Stimulated activated CD8-positive, alpha-beta memory T cell treated with anti-CD3 and anti-CD28 coated beads, Interleukin-7, amount 100 ng/mL, for 48 hours (primary cell): ENCODE measurements at places on chromosomes 7 and 10.
A peak's percentile ranks its signal among the peaks of the same experiment; 100 is the strongest.

- no peak for DNase-seq
Measured at GRCh38 chr7:117008118-117008885, 55.0 kb downstream of the ST7 start.

- no peak for DNase-seq
Measured at GRCh38 chr10:117370205-117370604, 5.0 kb downstream of the PDZD8 start.

- no peak for DNase-seq
Measured at GRCh38 chr7:81691199-81691821, 78.5 kb downstream of the HGF start.

- DNase-seq: no peak
Measured at GRCh38 chr7:40811666-40812065, 676.9 kb downstream of the SUGCT start.

DNA sequence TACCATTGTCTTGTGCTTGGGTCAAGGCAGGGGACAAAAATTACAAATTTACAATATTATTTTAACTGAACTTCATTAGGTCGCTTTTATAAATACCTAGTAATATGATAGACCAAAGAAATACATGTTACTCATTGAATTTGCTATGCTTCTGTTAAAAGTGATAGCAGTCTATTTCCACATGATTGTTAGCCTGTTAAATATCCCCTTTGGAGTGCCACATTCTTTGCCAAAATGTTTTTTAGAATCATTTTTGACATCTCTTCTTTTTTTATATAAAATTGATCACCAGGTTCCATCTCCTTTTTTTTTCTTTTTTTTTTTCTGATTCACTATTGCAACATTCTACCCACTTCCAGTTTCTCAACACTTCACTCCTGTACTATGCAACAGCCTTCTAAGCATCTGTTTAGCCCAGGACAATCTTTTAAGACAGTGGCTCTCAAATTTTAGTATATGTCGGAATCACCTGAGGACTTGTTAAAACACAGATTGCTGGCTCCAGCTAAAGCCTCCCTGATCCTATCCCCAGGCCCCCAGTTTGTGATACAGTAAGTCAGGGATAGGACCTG is 16.4 kb upstream of the NDUFA5 start:
- DNase-seq: no peak

DNA sequence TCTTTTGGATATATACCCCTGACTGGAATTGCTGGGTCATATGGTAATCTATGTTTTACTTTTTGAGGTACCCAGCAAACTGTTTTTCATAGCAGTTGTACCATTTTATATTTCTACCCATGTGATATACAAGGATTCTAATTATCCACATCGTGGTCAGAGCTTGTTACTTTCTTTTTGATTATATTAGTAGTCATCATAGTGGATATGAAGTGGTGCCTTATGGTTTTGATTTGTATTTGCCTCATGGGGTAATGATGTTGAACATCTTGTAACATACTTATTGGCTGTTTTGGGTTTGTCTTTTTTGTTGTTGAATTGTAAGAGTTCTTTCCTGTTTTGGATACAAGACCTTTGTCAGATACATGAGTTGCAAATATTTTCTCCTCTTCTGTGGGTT is 51.7 kb downstream of the MAPK8 start:
- DNase-seq: no peak

DNA sequence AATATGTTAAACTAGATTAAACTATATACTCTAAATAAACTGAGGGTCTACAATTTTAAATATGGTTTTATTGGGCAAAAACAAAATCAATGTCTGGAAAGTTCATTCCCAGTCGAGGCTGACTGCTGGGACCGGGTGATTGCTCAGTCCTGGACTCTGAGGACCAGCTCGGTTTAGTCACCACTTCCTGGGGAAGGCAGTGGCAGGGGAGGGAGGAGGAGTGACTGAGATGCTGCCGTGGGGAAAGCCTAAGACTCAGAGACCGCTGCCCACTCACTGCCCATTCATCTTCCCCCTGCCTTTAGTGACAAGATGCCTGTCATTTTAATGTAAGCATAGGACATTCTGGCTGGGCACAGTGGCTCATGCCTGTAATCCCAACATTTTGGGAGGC is 29.0 kb downstream of the ATOH7 start:
- peak; percentile 6 for DNase-seq

DNA sequence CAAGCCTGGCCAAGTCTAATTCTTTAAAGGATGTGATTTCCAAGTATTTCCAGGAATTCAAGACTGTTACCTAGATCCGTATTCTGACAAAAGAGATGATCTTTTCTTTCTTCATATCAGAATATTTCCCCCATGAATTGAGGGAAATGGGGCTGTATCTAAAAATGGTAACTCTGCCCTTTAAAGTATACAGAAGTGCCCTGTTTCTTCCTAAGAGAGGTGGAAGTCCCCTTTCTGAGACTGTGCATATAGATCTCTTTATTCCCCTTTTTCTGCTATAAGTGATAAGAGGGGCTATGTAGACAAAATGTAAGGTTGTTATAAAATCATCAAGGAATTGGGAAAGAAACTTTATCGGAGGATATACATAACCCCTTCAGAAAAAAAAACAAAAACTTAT is 287.1 kb upstream of the KAT6B start:
- DNase-seq: no peak

DNA sequence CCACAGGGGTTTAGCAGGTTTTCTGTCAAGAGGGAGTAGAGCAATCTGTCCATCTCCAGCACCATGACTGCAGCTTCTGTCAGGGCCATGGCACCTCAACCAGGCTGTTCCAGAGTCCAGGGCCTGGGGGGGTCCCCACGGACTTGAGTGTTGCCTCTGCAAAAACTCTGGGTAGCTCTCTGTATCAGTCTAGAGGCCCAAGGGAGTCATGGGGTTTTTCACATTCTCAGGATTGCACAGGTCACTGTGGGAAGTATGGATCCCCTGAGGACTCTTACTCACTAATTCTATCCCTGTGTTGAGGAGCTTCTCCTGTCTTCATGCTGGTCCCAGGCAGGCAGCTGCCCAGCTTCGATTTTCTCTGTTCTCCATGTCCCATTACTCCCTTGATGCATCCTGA is 60.5 kb downstream of the RNF133 start:
- no peak for DNase-seq

GRCh38 chr7:25012254-25012653 is 32.3 kb upstream of the OSBPL3 start:
- DNase-seq: no peak

DNA sequence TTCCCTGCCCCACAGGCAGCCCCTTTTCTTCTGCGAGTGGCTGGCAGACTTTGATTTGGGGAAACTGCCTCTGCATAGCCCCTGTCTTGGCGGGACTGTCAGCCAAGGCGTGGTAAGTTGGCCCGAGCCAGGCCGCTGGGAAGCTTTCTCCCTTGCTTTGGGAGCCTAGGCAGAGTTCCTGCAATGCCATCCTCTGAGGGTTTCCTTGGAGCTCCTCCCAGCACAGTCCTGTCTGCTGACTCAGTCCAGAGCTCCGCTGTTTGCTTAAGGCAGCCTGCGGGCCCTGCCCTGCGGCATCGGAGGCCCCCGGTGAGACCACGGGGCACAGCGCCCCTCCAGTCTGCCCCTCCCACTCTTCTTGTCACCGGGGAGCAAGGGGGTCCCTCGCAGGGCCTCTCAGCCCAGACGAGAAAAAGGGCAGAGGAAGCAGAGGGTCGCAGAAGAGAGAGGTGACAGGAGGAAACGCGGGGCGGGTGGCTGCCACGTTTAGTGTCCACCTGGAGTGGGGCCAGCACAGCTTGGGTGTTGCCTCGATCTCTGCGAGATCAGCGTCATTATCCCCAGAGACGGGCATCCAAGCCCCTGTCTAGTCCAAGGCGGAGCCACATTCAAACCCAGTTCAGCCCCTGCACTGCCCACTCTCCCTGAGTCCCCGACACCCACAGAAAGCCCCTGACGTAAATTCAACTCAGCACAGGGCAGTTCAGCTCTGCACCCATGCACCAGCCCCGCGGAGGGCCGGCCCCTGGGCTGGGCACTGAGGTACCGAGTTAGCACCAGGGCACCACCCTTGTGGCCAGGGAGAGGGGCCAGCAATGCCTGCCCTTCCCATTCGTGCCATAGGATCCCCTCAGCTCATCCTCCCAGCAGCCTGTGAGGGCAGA is 59.0 kb upstream of the CHST15 start:
- no peak for DNase-seq

- DNase-seq: no peak
Measured at GRCh38 chr10:110110338-110110737, 97.1 kb upstream of the MXI1 start.

- DNase-seq: no peak
Measured at GRCh38 chr7:36659172-36659516, 65.2 kb downstream of the AOAH start.

- DNase-seq: no peak
Measured at GRCh38 chr7:135690566-135690965, 28.3 kb downstream of the STMP1 start.

- no peak for DNase-seq
Measured at GRCh38 chr10:49643241-49644034, 29.6 kb downstream of the CHAT start.

DNA sequence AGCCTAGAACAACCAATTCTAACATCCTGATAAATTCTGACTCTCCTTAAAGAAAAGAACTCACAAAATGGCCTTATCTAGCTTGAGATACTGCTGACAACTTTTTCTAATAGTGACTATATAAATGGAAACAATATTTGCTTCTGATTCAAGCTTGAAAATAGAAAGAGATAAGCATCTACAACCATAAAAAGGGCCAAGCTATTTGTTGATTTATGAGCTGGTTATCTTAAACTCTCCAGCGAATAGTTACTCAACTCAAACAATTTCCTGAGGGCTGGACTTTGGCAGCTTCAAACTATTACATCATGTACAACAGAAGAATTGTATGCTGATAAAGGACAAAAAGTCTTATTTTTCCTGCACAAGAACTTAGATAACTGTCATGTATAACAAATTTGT is 4.6 kb downstream of the USP54 start:
- DNase-seq: no peak

GRCh38 chr10:122171302-122172075 is 99.6 kb upstream of the BTBD16 start:
- DNase-seq: no peak

DNA sequence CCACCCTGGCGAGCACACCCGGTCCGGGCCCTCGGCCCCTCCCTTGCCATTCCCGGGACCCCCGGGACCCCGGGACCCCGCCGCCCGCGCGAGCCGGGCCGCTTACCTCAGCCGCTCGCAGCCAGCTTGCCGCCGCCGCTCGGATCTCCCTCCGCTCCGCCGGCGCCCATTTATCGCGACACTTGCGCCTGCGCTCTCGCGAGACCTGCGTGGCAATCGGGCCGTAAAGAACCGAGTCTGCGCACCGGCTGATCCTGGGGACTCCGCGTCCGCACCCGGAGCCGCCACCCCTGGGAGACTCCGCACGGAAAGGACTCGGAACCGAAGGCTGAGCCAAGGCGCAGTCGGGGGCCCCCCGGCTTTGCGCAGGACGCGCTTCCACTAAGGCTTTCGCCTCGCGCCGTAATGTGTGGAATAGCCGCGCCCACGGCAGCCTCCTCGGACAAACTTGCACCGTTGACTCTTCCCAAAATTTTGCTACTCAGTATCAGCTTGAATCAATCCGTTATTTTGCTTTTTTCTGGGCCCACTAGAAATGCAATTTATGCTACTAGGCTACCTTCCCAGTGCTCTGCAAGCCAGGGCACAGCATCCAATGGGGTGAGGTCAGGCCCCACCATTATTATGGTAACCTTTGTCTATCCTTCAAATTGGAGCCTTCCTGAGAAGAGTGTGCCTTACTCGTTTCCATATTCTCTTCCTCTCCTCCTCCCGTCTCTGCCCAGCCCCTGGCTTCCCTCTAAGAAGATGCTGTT is at the start of gene MAD1L1:
MAD1L1 (minus strand) TSS at position 180 of the 755 bp plus-strand sequence. CDS start 2,812 bp downstream, outside the sequence.
- DNase-seq: peak; percentile 83

DNA sequence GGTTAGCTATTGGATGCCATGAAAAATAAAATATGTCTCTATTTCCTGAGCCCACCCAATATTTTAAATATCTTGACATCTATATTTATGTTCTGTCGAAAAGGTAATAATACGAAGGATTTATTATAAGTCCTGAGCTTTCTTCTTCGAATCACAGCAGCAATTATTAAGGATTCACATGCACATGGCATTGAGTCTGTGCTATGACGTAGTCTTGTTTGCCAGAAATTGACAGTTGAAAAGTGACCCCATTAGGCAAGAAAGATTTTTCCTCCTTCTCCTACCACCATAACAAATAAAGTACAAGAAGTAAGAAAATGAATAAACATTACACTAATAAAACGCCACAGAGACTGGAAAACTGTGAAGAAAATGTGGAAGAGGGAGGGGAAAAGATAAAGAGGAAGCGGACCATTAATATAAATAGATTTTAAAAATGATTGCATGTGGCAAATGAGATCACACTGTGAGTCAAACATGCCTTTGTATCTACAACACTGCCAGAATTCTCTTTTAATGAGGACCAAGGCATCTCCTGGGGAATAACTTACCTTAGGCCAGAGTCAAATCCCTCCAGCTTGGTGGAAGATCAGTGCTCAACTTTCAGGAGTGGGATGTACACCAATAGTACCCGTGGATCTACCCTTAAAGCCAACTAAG is 21.6 kb downstream of the FZD1 start:
- no peak for DNase-seq

GRCh38 chr10:14736600-14737081 is 38.1 kb downstream of the FAM107B start:
- DNase-seq: no peak

GRCh38 chr7:46396481-46396880 is 475.4 kb upstream of the IGFBP3 start:
- no peak for DNase-seq

- DNase-seq: no peak
Measured at GRCh38 chr7:42269161-42269560, 32.2 kb upstream of the GLI3 start.

DNA sequence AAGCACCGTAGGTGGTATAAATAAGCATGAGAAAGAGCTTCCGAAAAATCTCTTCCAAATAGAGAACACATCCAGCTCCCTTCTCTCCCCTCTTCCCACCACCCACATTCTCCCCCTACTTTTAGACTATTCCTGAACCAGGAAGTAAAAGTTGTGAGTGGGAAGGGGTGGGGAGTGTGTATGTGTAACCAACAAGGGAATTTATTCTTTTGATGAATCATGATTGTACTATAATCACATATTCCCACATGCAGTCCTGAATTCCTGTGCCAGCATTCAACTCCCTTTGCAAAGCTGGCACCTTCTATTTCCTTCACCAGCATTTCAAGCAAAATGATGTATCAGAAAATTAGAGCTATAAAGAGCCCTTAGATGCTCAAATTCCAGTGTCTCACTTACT is 230.6 kb upstream of the CHRM2 start:
- DNase-seq: no peak
